ENCODE measurements at places on chromosomes 3 and 15.

- ATAC-seq = no peak
Measured at GRCh38 chr3:133130168-133130567, 92.0 kb downstream of the TMEM108 start.

GRCh38 chr3:170240671-170241070 is 18.4 kb downstream of the PRKCI start:
- ATAC-seq = no peak

GRCh38 chr15:100777821-100778220 is 101.8 kb upstream of the ALDH1A3 start:
- no peak for ATAC-seq

GRCh38 chr3:15628967-15629366 is 27.4 kb downstream of the BTD start:
- no peak for ATAC-seq

DNA sequence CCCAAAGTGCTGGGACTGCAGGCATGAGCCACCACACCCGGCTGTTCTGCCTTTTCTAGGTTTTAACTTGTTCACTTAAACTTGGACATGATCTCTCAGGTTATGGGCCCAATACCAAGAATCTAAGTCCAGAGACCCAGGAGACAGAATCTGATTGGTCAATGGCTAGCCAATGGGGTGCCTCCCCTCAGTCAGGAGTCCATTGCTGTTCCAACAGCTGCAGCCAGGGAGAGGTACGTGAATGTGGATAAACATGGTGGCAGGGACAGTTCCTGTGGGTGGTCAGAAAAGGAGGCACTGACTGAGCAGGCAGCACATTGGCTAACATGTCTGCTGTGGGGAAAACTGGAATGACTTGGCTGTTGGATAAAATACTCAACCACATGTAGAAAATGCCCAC is 140.3 kb downstream of the RPLP1 start:
- ATAC-seq = no peak

DNA sequence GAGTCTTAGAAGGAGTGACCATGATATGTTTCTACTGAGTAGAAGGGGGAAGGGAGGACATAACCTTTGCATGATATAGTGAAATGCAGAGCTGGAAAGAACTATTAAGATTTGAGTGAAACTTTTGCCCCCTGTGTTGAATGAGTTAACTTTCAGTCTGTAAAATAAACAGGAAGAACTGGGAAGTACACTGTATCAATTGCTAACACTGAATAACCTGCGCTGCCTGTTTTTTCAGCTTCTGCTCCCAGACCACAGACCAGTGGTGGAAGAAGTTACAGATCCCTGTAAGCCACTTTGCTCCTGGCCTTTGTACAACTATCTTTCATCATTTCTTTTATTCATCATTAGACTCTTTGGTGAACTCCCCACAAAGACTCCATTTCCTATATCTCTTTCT is 3.6 kb upstream of the LRCH3 start:
- no peak for ATAC-seq

GRCh38 chr15:71962537-71962936 is 152.2 kb downstream of the NR2E3 start:
- no peak for ATAC-seq

DNA sequence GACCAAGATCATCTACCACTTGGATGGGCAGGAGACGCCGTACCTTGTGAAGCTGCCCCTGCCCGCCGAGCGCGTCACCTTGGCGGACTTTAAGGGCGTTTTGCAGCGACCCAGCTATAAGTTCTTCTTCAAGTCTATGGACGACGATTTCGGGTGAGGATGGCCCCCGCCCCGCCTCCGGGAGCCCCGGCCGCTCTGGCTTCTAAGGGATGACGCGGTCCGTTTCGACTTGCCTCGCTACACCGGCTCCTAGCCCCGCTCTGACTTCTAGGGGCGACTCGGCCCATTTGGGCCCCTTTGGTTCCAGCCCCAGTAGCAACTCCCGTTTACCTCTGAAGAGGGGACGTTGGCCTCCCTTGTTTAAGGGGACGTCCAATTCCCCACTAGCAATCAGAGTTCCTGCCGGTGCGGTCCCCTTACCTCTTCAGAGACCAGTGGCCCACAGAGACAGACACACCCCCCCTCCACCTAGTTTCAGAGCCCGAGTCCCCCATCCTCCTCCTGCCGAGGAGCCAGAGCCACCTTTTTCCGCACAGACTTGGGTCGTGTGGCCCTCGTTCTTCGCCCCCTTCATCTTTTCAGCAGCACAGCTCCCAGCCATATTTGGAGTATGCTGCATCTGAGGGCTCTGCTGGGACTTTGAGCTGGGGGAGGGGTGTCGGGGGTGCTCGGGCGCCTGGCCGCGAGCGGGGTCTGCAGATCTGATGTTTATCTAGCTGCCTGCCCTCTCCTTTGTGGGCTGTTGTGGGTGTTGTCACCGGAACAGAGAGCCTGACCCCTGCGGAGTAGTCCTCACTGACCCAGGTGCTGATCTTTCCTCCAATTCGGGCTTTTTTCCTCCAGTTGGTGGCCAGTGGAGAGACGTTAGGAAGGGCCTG is 706 bp downstream of the DVL3 start:
- ATAC-seq = peak; percentile 78

Data from activated T-helper 17 cell treated with anti-CD3 and anti-CD28 coated beads, Interleukin-2, amount 50 U/mL, for 72 hours (primary cell).